ENCODE measurements at places on chromosomes 13 and 19. TPM values are rescaled to one million over a fixed set of nuclear protein-coding genes. Genes with fewer than 3 reads are reported as not detected.

DNA sequence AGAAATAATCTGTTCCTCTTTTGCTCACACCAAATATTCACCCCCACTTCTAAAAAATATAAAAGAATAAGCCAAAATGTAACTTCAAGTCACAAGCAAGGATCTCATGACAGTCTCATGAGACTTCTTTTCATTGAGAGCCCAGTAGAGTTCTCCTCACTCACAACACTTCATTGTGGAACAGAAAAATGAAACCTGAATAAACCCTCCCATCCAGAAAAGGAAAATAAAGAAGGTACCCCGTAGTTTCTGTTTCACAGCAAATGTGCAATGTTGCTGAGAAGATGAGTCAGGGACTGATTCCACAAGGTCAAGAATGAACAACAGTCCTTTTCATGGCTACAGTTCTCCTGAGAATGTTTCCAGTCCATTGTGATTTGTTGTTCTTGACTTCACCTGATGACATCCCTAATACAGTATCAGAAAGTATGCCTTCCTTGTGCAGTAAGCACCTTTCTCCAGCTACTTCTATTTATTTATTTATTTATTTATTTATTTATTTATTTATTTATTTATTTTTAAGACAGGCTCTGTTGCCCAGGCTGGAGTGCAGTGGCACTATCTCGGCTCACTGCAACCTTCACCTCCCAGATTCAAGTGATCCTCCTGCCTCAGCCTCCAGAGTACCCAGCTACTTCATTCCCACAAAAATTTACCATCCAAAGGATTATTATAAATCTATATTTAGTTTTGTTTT lies 6.4 kb upstream of the ZNF841 start:
- DNase-seq, result no peak

DNA sequence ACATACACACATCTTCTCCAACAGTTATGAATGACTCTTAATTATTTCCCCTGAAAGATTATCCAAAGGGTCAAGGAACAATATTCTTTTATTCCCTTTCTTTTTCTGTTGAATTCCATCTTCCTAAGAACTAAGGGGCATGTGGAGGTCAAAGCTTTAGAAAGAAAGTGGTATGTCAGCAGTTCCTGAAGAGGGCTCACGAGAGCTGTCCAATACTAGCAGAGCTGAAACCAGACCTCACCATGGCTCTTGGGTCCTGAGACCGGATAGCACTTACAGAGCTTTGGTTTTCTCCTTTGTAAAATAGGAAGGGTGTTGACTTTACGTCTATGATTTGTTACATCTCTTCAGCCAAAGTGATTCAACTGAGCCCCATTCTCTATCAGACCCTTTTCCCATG lies 109.8 kb upstream of the FREM2 start:
- no peak for DNase-seq

DNA sequence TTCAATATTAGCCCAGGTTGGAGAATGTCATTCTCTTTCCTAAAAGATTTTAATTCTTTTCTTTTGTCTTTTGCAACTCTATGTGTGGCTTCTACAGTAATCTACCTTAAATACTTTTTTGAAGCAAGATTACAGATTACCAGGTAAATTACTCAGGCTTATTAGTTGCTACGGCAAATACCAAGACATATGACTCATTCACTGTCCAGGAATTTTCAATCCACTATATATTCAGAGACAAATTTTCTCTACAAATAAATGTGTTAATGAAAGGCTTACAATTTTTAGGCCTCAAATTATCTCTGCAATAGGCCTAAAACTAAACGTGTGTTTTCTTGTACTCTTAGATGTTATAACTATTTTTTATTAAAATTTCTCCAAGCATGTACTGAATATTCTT lies 631.3 kb downstream of the DIAPH3 start:
- peak; percentile 52 for DNase-seq

DNA sequence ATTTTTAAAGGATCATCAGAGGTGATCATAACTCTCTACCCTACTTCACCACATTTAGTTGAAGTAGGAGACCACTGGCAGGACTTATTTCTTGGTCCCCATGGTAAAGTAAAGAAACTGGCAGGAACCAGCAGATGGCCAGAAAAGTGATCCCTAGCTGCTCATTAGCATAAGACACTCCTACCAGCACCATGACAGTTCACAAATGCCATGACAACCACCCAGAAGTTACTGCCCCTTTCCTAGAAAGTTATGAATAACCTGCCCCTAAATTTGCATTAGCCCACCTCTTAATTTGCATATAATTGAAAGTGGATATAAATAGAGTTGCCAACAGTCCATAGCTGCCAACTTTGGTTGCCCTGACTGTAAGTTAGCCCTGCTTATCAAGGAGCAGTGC lies 18.4 kb upstream of the RUBCNL start:
- DNase-seq, result no peak

- DNase-seq, result no peak
Measured at GRCh38 chr19:44987148-44987675, 14.1 kb upstream of the RELB start.

GRCh38 chr19:15871570-15871969 lies 26.3 kb downstream of the CYP4F2 start:
- no peak for DNase-seq

DNA sequence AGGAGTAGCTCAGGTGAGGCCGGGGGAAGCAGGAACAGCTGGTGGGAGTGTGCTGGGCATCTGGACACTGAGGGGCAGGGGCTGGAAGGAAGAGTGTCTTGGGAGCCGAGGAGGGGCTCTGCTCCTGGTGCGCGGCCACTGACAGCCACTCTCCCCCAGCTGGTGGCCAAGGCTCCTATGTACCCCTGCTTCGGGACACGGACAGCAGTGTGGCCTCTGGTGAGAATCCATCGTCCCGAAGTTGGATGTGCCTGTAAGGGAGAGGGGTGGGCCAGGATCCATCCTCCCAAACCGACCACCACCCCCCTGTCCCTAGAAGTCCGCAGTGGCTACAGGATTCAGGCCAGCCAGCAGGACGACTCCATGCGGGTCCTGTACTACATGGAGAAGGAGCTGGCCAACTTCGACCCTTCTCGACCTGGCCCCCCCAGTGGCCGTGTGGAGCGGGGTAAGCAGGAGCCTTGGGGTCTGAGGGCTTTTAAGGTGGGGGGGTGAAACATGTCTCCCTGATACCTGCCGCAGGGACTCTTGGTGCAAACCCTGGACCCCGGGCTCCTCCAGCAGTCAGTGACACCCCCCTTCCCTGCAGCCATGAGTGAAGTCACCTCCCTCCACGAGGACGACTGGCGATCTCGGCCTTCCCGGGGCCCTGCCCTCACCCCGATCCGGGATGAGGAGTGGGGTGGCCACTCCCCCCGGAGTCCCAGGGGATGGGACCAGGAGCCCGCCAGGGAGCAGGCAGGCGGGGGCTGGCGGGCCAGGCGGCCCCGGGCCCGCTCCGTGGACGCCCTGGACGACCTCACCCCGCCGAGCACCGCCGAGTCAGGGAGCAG lies 2.0 kb upstream of the USF2 start:
- DNase-seq, result peak; percentile 21

DNA sequence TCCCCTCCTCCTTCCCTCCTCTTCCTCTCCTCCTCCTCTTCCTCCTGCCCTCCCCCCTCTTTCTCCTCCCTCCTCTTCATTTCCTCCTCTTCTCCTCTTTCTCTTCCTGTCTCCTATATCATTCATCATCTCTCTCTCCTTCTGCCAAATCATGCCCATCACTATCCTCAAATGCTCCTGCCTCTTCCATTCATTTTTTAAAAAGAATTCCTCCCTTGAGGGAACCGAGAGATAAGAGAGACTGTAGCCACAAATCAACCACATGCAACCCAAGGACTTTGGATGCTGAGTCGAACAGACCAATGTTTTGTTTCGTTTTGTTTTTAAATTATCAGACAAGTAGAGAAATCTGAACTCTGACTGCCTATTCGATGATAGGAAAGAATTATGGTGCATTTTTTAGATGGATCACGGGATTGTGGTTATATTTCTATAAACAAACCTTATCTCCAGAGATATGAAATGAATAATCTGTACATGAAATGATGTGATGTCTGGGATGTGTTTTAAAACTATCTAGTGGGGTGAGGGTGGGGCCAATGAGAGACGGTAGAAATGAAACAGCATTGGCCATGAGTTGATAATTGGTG lies 9.5 kb upstream of the ZNF541 start:
- DNase-seq, result no peak

DNA sequence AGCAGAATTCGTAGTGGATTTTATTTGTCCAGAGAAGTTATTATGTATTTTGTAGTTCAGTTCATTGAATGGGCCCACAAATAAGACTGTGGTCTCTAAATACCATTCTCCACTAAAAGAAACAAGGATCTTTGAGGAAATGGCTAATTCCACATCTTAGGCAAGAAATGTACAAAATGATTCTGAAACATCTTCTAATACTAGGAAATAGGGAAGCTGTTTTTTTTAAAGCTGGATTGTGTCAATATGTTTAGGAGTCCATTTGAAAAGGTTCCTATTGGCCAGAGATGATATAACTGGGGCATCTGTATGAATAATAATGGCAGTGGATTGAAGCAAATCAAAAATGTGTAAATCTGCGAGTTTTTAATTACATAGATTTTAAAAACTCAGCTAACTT lies 88.5 kb upstream of the SIAH3 start:
- no peak for DNase-seq

ZNF534 gene
- not detected for total RNA-seq

DOCK6 gene
- total RNA-seq, result 95.3 TPM

DDX39A gene
- total RNA-seq, result 104 TPM

SHISA2 gene
- 1.1 TPM for total RNA-seq

SLC17A7 gene
- 0.17 TPM for total RNA-seq
